ENCODE measurements at places on chromosomes 7 and 10. TPM values are rescaled to one million over a fixed set of nuclear protein-coding genes. Genes with fewer than 3 reads are reported as not detected.

The LDB3 gene
- 0.48 TPM for polyA plus RNA-seq

- H3K27ac ChIP-seq, result no peak overlapping the region
- no peaks in the 10 kb centered on the region for H3K27me3 ChIP-seq
- no peak for DNase-seq
- no peak overlapping the region for H3K4me3 ChIP-seq
Measured at GRCh38 chr10:103748020-103748419, 107.4 kb downstream of the SH3PXD2A start.

- H3K4me3 ChIP-seq, result no peak overlapping the region
- peak overlapping the region; percentile 41 for H3K27ac ChIP-seq
- H3K4me1 ChIP-seq, result peaks cover 9% of the 10 kb centered on the region
- peak; percentile 97 for DNase-seq
Measured at GRCh38 chr7:4797858-4798705, 22.7 kb downstream of the AP5Z1 start.

DNA sequence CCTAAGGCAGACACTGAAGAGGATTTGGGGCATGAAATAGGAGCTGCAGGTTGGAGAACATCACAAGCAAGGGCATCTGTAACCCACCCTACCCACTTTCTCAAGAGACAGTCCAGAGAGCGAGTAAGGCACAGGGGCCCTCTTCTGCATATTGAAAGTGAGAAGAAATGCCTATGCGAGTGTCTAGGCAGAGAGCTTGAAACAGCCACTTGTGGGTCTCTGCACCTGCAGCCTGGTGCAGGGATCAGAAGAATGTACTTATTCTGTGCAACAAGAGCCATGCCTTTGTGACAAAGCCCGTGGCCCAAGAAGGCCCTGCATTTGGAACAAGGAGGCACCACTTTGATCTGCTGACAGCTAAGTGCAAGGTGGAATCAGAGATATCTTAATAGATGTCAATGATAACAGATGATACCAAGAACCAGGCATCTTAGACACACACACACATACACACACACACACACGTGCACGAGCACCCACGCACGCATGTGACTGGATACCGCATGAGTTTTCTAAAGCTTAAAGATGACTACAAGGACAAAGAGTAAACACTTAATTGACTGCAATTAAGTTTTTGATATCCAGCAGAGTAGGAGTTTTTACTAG, 89.3 kb downstream of the NPSR1 start:
- H3K4me3 ChIP-seq, result no peak overlapping the region
- no peak for DNase-seq
- H3K4me1 ChIP-seq, result peaks cover 11% of the 10 kb centered on the region
- H3K36me3 ChIP-seq, result no peaks in the 10 kb centered on the region
- no peak overlapping the region for H3K27ac ChIP-seq
